ENCODE measurements at places on chromosomes 16 and 17.
A peak's percentile ranks its signal among the peaks of the same experiment; 100 is the strongest.

- ATAC-seq, result peak; percentile 92
These were observed at the start of gene SARM1 for GRCh38 chr17:28371245-28372202. Gene SARM1, plus strand, starts transcription at chr17:28371694. Its CDS starts 339 bp downstream, at chr17:28372033.

- no peak for ATAC-seq
These were observed 142.9 kb downstream of the RAB11FIP4 start for GRCh38 chr17:31534223-31534888.

DNA sequence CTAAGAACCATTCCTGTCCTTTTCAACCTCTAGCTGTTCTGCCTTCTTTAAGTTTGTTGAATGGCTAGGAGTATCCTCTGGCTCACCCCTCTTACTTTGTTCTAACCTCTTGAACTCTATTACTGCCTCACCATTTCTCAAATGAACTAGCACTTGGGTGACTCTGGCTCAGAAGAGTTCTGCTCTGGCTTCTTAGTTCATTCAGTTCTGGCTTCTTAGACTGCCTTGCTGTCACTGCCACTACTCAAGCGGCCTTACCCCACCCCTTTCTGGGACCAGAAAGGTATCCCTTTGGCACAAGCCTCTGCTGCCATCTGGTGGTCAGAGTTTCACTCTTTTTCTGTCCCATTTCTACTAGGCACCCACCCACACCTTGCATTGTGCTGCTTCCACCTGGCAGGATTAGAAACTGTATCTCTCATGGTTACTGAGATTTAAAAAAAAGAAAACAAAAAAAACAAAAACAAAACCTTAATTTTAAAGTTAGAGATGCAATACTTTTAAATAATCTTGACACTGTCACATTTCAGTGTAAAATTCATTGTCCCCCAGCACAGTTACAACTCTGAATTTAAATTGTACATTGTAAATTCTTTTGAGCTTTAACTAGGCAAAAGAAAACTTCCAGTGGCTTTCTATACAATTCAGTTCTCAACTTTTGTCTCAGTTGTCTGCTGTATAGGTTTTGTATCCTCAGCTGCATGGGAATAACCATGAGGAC is 6.9 kb upstream of the ABCA10 start:
- peak; percentile 65 for ATAC-seq

DNA sequence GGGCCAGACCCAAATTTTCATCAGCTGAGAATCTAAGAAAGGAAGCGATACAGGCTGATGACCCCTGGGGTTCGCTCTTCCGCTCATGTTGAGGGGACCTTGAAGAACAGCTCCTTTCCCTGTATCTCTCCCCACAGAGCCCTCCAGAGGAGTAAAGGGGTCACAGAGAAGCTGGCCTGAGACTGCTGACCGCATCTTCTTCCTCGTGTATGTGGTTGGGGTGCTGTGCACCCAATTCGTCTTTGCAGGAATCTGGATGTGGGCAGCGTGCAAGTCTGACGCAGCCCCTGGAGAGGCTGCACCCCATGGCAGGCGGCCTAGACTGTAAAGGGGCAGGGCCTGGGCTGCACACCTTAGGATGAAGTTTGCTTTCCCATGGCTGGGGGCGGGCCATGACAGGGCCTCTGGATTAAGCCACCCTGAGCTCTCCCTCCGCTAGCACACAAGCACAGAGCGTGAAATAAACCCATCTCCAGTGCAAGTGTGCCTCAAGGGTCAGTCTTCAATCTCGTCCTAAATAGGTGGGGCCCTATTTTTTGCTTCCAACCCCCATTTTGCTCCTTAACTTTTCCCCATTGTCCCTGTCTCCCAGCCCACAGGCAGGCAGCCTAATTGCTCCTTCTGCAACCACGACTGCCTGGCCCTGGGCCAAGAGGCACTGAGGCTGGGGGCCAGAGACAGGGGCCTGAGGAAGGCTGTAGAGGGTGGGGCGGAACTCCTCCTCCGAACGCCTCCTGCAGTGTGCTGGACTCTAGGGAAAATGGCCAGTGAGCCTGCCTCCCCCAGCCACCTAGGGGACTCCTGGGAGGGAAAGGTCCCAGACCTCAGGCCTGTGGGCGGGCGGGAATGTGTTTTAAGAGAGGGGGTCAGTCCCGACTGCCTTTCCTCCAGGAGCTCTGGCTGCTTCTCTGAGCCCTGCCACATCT is 3.6 kb downstream of the ZACN start:
- ATAC-seq, result no peak

DNA sequence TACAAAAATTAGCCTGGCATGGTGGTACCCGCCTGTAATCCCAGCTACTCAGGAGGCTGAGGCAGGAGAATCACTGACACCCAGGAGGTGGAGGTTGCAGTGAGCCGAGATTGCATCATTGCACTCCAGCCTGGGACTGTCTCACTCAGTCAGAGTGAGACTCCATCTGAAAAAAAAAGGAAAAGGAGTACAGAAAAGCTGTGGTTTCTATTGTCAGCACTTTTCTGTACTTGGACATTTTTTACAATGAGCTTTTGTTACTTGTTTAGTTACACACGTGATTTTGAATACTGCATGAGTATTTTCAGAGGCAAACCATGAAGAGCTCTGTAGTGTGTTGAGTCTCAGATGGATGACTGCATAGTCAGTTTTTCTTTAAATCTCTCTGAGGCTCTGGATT is 26.3 kb downstream of the ZC3H18 start:
- ATAC-seq, result peak; percentile 58

DNA sequence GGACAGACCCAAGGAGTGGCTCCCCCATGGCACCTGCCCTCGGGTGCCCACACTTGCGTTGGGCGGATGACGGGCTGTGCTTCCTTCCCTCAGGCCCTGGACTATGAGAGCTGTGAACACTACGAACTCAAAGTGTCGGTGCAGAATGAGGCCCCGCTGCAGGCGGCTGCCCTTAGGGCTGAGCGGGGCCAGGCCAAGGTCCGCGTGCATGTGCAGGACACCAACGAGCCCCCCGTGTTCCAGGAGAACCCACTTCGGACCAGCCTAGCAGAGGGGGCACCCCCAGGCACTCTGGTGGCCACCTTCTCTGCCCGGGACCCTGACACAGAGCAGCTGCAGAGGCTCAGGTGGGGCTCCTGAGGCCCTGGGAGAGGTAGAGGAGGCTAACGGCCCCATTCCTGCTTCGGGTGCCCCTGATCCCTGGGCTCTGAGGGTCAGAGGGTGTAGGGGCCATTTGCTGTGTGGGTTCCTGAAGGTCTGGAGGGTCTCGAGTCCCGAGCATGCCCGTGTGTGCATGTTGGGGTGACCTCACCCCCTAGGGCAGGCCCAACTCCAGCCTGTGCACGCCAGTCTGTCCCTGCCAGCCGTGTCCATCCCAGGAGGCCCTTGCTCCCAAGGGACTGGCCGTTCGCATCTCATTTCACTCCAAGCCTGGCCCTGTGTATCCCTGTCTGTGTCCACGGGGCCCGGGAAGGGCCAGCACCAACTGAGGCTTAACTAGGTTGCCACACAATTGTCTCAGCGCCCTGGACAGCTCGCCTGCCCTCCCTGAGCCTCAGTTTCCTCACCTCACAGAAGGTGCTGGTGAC is 10.0 kb downstream of the SLC22A31 start:
- ATAC-seq, result no peak

- peak; percentile 69 for ATAC-seq
These were observed 27.2 kb upstream of the BRD7 start for GRCh38 chr16:50395763-50396710.

DNA sequence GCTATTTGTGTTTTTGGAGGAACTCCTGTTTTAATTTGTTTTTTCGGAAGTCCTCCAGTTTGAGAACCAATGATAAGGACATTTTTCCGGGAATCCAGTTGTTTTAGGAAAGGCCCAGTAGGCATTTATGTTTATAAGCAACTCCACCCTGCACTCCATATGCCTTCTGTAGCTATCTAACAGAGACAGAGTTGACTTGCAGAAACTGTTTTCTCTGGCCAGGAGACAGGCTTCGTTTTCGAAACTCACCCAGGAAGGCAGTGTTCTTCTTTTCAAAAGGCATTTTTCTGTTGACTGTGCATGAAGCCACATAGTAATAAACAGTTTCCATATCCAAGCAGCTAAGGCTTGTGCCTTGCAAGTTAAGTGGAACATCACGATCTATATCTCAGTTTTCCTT is 587.1 kb downstream of the WWOX start:
- ATAC-seq, result no peak

GRCh38 chr17:8221663-8222379 is 11.4 kb upstream of the AURKB start:
- peak; percentile 64 for ATAC-seq

DNA sequence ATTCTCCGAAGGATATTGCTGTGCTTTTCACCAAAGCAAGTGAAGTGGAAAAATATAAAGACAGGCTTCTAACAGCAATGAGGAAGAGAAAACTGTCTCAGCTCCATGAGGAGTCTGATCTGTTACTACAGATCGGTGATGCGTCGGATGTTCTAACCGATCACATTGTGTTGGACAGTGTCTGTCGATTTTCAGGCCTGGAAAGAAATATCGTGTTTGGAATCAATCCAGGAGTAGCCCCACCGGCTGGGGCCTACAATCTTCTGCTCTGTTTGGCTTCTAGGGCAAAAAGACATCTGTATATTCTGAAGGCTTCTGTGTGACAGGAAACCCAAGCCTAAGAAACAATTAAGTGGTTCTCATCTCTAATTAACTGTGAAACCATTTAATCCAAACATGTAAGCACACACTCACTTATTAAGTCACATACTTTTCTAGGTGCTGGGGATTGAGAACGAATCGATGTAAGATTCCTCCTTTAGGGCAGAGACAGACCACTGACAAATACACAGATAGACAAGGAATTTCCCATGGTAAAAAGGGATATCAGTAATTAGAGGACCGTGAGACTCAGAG is 22.8 kb downstream of the SLFN5 start:
- ATAC-seq, result no peak

GRCh38 chr17:48494335-48494734 is 36.5 kb downstream of the HOXB1 start:
- no peak for ATAC-seq

DNA sequence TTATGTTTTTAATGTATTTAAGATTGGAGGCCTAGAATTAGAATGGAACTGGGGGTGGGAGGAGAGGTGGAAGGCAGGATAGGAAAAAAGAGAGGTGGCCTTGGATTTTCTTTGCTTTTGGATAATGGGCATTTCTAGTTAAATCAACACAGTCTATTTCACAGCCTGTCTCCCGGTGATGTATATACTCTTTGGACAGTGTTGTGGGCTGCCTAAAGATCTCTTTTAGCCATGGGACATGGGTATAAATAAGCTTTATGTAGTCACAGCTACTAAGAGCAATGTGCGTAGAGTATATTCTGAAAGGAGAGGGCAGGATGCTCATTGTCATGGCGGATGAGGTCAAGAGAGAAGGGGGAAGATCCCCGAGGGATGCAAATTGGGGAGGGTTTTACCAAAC is 1084.4 kb upstream of the RBFOX1 start:
- ATAC-seq, result no peak

- ATAC-seq, result no peak
These were observed 3.3 kb downstream of the SLC6A4 start for GRCh38 chr17:30232015-30232823.

DNA sequence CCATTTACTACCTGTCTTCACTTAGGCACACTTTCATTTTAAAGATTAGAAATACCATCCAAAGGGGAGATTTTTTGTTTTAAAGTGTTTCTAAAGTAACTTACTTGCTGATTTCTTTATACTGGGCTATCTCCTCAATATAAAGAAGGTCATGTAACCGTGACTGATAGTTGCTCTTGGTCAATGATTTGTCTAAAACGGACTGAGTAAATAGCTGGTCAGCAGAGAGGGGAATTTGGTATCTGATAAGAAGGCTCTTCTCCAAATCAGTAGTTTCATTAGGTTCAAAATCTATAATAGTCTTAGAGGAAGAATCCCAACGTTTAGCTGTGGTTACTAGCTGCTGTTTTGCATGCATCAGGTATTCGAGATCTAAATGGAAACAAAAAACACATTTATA is 66.4 kb downstream of the HELZ start:
- ATAC-seq, result no peak

GRCh38 chr17:43595466-43595865 is 49.3 kb upstream of the ETV4 start:
- no peak for ATAC-seq

- ATAC-seq, result peak; percentile 63
These were observed 790 bp downstream of the TRADD start for GRCh38 chr16:67158637-67159600.

DNA sequence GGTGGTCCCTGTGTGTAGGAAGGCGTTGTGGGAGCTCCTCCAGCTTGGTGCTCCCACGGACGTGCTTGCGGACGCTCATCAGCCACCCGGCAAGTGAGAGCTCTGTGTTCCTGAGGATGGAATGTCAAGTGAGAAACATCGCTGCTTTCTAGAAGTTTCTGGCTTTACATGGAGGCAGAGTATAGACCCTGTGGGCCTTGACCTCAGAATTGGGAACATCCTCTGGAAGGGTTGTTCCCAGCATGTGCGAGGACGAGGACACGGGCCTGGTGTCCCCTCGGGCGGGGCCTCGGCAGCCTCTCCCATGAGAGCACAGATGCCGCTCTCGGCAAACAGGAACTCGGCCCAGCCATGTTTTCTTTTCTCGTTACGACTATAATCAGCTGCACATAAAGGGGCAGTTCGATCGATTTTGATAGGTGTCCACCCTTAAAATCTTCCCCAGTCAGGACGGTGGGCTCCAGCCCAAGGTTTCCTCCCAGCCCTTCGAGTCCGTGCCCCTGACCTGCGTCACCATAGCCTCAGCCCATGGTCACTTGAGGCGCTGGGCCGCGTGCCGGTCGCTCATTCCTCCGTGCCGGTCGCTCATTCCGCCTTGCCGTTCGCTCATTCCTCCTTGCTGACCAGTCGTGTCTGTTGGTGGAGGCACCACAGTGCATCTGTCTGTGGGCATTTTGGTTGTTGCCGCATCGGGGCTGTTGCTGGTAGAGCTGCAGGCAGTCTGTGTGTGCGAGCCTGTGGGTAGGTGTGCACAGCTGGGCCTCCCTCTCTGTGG is 91.3 kb upstream of the ZNF750 start:
- ATAC-seq, result no peak

DNA sequence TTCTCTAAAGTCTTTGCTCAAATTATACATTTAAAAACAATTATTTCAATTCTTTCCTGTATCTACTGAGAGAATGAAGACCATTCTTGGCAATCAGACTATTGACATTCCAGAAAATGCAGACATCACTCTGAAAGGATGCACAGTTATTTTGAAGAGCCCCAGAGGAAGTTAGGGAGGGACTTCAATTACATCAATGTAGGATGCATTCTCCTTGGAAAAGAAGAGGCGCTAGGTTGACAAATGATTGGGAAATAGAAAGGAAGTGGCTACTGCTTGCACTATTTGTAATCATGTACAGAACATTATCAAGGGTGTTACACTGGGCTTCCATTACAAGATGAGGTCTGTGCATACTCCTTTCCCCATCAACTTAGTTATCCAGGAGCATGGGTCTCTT is 74.3 kb downstream of the SSH2 start:
- ATAC-seq, result no peak

GRCh38 chr16:52446080-52446479 is 100.9 kb downstream of the TOX3 start:
- ATAC-seq, result no peak

- ATAC-seq, result no peak
These were observed 123.4 kb downstream of the DYNLRB2 start for GRCh38 chr16:80664226-80664625.

DNA sequence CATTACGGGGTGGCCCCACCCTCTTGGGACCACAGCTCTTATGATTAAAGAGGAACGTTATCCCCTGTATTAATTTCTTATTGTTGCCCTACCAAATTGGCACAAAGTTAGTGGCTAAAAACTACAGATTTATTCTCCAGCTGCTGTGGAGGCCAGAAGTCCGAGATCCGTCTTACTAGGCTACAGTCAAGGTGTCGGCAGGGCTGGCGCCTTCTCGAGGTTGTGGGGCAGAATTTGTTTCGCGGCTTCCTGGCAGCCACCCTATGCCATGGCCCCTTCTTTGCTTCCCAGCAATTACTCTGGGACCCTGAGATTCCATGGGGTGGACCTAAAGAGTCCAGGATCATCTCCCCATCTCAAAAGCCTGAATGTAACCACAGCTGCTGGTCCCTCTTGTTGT is 263.4 kb downstream of the CPPED1 start:
- no peak for ATAC-seq

Data from activated T-helper 17 cell treated with anti-CD3 and anti-CD28 coated beads, Interleukin-2, amount 50 U/mL, for 72 hours (primary cell).